DND-41 (cell line): ENCODE measurements at places on chromosomes 1 and 21.

GRCh38 chr1:165367375-165367993 lies 11.0 kb upstream of the LMX1A start:
- peak; percentile 80 for DNase-seq

DNA sequence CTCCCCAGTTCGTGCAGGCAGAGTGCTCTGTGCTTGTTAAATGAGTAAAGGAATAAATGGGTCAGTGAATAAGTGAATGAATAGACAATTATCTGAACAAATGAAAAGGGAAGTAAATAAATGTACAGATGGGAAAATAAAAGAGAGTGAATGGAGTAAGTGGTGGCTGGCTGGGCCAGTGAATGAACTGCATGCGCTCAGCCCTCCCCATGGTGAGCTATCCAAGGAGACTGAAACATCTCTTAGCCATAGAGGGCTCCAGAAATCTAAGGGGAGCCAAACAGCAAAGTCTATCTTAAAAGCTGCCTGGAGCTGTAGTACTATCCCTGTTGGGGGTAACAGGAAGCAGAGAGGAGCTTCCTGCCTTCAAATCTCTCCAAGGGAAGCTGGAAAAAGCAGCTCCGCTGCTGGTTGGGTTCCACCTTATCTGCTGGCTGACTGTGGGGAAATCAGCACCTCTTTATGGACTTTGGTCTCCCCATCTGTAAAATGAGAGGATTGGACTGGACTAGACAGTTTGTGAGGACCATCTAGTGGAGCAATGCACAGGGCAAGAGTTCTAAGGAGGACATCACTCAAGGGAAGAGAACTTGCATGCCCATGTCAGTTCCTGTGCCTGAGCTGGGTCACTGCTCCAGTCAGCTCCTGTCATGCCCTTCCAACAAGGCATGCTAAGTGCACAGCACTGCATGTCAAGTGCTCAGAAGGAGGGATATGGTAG lies 77.9 kb downstream of the TRABD2B start:
- DNase-seq, result no peak

GRCh38 chr1:167456524-167456923 lies 61.8 kb downstream of the CD247 start:
- no peak for DNase-seq

DNA sequence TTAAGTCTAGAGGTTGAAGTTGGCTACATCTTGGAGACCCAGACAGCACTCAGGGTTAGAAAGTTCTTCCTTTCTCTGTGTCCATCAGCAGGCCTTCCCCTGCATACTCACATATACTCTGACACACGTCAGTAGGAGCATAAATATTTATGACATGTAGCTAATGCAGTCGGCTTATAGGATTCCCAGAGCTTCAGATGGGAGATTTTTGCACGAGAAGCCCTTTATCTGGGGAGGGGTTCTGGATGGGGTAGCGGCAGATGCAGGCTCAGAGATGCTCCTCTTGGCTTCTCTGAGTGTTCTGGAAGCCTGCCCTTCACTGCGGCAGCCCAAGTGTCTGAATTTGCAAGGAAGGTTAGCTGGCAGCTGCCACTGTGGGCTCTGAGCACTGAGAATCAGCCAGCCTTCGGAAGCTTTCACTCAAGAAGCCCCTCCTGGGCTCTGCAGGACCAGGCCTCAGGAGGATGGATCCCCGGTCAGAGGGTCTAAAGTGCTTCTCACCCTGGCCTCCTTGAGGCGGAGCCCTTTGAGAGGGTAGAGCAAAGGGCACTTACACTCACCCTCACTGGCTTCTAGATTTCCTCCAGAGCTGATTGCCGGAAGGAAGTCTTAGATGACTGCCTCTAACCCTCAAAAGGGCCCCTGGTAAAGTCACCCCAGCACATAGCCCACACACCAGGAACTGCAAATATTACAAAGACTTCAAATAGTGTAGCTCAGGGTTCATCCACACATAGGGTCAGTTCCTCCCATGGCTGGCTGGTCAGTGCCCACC lies 68.1 kb upstream of the NFASC start:
- DNase-seq, result no peak

DNA sequence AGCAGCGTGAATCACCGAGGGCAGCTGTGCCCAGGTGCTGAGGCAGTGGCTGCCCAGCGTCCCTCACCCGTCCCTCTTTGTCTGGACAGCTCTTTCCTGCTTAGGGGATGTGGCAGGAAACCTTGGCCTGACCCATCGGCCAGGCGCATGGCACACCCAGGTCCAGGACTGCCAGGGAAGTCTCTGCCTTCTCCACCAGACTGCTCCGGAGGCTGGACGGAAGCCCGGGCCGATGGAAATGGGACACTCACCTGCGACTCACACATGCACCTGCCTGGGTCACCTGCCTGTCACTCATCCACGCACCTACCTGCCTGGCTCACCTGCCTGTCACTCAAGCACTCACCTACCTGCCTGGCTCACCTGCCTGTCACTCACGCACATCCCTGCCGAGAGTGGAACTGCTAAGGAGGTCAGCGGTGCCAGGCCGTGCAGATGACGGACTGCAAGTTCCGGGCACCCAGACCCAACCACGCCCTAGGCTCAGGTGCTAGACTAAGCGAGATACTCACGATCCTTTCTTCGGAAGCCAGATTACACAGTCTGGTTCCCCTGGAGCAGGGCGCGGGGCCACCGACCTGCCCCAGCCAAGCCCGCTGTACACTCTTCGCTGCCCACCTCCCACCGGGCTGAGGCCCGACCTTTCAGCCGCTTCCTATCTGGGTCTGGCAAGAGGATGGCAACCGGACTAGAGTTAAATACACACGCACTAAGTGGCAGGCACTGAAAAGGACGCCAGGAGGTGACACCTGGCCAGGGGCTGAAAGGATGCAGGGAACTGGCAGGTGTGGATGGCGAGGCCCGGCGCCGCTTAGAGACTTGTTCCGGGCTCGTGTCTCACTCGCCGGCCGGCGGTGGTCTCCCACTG lies 1.1 kb downstream of the UBE2J2 start:
- DNase-seq, result no peak

DNA sequence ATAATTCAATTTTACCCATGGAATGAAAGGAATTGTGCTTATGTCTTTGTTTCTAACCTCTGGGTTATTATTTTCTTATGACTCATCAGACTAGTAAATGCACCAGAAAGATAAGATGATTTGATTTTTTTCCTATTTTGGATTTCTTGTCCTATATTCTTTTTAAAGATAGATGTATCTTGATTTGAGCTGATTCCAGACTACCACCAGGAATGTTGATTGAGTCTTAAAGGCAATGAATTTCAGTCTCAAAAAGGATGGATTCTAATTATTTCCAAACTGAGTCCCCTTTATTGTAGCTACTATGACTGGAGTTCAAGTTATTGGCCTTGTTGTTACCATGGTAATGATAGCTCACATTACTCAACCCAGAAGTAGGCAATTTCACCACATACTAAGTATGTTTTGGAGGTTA lies 95.8 kb upstream of the RGS4 start:
- no peak for DNase-seq

DNA sequence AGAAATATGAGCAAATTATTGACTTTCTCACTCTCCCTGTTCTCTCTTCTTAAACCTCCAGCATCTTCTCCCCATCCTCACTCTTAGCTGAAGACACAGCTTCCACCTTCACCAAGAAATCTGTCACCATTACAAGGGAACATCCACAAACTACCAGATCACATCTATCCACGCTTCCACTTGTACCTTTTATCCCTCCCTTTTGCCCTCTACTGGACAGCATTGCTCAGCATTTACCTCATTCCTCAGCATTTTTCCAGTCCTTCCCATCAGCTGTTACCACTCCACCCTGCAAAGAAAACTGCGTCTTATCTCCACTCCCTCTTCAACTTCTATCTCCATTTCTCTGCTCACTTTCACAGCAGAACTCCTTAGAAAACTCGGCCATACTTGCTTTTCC lies 42.6 kb downstream of the KCNJ6 start:
- no peak for DNase-seq

DNA sequence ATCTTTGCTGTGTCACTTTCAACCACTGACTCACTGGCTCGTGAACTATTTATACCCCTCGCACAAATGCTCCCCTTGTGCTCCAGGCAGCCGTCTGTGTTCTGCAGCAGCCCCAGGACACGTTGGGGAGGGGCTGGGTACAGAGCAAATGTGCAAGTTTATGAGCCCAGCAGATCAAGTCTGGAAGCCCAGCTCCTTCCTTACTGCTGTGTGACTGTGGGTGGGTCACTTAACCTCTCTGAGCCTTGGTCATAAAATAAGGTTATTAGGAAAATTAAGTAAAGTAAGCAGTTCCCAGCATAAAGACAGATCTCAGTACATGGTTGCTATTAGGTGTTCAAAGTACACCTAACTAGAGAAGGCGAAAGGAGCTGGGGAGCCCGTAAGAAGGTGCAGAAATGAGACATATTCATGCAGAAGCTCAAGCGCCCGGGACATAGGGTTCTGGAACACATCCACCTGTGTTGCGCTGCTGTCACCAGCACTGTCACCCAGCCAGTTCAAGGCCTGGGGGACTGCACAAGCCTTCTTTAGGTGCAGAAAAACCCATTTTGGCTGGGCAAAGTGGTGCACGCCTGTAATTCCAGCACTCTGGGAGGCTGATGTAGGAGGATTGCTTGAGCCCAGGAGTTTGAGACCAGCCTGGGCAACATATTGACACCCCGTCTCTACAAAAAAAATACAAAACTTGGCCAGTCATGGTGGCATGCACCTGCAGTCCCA lies 13.8 kb downstream of the EFHD2 start:
- no peak for DNase-seq

- DNase-seq, result no peak
These were observed 318.1 kb downstream of the HHIPL2 start for GRCh38 chr1:222229672-222230312.

GRCh38 chr1:198246337-198246736 lies 89.5 kb downstream of the NEK7 start:
- no peak for DNase-seq

DNA sequence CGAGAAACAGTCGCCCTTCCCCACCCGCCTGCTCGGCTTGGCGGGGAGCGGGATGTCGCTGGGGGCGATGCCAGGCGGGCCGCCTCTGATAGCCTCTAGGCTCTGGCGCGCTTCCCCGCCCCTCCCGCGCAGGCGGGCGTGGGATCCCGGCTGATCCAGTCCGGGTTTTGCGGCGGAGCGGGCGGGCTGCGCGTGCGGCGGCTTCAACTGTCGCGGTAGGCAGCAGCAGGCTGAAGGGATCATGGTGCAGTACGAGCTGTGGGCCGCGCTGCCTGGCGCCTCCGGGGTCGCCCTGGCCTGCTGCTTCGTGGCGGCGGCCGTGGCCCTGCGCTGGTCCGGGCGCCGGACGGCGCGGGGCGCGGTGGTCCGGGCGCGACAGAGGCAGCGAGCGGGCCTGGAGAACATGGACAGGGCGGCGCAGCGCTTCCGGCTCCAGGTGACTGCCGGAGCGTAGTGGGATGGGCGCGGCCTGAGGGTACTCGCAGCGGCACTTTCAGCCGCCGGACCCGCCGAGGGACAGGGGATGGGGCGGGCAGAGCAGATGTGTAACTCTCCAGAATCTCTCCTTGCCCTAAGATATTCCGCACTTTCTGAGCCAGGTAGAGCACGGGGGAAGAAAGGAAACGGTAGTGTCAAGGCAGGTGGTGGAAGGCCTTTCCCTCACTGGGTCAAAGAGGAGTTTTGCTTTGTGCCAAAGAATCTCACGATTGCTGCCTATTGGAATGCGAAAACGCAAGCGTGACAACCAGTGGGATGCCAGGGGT lies at the start of gene FAAH:
Gene FAAH (plus strand): TSS at position 210 of the 764 bp plus-strand sequence. CDS start 32 bp downstream, at position 242.
- DNase-seq, result no peak

- DNase-seq, result no peak
These were observed 34.4 kb downstream of the TMCC2 start for GRCh38 chr1:205261946-205262691.

DNA sequence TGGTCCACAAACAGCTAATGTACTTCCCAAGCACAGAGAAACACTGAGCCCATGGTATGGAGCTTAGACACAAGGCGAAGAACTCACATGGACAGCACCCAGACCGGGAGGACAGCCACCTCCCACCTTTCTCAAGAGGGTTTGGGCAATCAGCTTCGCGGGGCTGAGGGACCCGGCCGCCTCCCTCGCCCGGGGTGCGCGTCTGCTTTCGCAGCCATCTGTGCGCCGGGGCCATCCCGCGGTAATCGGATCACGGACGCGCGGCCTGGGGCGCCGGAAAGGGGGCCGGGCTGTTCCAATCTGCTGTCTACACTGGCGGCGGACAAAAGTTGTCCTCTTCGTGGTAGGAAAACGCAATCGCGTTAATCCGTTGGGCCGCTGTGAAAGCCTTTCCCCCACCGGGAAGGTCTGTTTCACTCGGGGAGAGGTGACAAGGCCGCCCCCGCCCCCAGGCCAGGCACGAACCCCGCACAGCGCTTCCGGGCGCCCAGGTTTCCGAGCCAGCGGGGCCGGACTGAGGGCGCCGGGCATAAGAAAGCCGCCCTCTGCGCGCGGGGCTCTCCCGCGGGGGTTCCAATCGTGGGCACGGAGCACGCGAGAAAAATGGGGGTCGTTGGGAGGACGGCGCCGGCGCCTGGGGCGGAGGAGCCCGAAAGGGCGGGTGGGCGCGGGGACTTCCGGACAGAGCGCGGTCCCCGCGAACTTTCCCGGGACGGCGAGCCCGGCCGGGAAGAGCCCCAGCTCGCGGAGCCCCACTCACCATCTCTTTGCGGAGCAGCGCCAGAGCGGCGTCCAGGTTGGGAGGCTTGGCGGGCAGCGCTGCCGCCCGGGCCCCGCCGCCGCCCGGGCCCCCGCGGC lies 664 bp downstream of the FAM89A start:
- DNase-seq, result peak; percentile 27

DNA sequence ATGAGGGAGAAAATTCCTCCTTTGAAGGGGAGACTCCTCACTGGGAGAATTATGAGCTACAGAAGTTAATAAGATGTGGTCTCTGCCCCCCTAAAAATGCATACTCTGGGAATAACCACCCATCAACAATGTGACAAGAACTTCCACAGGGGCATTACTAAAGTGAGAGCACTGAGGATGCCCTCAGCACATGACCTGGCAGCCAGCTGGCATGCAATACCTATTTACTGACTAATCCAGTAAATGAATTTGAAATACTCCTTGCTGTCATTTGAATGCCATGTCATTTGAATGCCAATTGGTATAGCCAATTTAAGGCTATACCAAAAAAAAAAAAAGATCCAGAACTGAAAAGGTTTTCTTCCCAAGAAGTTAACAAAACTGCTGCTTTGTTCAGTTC lies 30.8 kb downstream of the PLPP3 start:
- no peak for DNase-seq

GRCh38 chr1:118322331-118322730 lies 137.3 kb upstream of the SPAG17 start:
- DNase-seq, result no peak
